Cardiac muscle cell (in vitro differentiated cells and primary cell): ENCODE measurements at places on chromosomes 13 and 19. TPM values are rescaled to one million over a fixed set of nuclear protein-coding genes. Genes with fewer than 3 reads are reported as not detected.

Gene LILRB2
- not detected in 2 replicates for total RNA-seq

Gene ZNF677
- 47.0 and 62.1 TPM in 2 replicates for total RNA-seq

Gene MIA
- total RNA-seq: not detected in 2 replicates

Gene RFXANK
- 88.8 and 117 TPM in 2 replicates for total RNA-seq

DNA sequence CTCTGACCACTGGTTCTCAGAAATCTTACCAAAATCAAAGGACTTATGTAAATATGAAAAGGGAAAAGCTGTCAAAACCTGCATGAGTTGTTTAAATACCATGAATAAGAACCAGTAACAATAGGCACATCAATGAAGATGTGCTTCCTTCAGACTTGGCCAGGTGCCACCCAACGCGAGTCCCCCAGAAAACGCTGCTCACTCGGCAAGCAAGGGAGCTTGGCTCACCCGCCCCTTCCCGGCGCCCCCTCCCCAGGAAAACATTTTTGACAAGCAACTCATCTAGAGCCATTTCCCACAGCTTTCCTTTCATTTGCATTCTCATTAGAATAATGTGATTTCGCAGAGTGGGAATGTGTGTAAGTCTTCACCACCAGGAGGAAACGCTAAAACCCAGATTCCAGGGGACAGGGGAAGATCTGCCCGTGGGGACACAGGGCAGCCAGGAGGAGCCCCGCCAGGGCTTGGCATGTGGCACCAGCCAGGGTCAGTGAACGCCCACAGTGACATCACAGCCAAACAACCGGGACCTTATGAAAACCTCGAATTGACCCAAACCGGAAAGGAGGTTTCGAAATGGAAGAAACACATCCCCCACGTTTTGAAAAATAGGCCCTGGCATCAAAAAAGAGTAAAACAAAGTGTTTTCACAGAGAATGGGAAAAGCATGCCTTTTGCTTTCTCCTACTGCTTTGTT lies 366.2 kb upstream of the TSHZ3 start:
- no peak overlapping the region for H3K27ac ChIP-seq
- H3K4me3 ChIP-seq: no peak overlapping the region
- DNase-seq: no peak
- H3K4me1 ChIP-seq: no peaks in the 10 kb centered on the region

DNA sequence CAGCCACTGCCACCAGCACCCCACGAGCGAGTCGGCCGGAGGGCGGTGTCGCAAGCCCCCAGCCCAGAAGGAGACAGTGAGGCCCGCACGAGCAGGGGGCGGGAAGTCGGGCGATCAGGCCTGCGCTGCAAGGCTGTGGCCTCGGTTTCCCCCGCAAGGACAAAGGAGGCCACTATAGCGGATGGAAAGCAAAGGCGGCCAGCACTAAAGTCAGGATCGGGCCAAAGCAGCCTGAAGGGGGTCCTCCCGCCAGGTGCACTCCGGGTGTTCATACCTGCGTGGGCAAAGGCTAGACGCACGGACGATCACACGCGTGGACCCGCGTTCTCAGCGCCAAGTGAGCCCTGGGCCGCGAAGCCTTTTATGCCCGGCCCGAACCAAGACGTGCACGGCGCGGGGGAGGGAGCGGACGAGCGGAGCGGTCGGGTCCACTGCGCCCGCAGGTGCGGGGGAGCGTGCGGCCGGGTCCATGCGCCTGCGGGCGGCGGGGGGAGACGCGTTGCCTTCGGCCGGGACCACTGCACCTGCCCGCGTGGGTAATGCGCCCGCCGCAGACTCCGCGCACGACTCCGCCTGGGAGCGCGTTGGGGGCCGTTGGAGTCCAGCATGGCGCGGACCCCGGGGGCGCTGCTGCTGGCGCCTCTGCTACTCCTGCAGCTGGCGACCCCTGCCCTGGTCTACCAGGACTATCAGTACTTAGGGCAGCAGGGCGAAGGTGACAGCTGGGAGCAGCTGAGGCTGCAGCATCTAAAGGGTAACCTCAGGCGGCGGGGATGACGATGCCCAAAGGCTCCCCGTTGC lies at the start of the genes PRDX2 and THSD8:
TSS of gene PRDX2 (minus strand) at position 335 of the 801 bp plus-strand sequence. CDS start 539 bp downstream, outside the sequence.
TSS of gene THSD8 (plus strand) at position 604 of the 801 bp plus-strand sequence. CDS start at position 607, 3 bp downstream.
- peaks cover 3% of the 10 kb centered on the region for H3K4me1 ChIP-seq
- H3K27me3 ChIP-seq: no peaks in the 10 kb centered on the region
- peak within 1 kb of the TSS; percentile 73 for H3K4me3 ChIP-seq
- peak within 1 kb of the TSS; percentile 67 for H3K27ac ChIP-seq

DNA sequence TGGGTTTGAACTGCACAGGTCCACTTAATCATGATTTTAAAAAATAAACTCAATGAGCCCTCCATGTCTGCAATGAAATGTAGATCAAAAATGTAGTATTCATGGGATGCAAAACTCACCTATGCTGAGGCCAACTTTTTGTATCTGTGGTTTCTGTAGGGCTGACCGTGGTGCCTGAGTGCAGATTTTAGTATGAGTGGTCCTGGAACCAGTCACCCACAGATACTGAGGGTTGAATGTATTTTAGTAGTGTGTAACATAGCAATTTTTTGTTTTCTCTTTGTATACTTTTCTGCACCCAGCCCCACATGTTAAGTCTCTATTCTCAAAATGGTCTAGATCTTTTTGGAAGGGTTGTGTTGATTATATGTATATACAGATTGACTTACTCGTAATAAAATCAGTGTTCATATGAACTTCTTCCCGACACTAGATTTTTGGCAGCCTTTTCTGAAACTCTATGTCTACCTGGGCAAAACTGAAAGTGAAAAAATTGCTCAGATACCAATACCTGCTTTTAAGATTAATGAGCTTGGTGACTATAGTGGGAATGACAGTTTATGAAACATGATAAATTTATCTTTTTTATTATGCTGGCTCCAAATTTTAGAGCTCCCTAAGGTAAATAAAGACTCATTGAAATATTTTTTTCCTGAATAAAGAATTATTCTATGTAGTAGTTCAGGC lies 51.6 kb downstream of the DNAJC15 start:
- H3K4me3 ChIP-seq: no peak overlapping the region
- H3K36me3 ChIP-seq: no peaks in the 10 kb centered on the region
- DNase-seq: no peak
- H3K4me1 ChIP-seq: peaks cover 31% of the 10 kb centered on the region
- H3K27ac ChIP-seq: no peak overlapping the region

GRCh38 chr13:20566468-20566897 lies 474 bp upstream of the IFT88 start:
- no peaks in the 10 kb centered on the region for H3K27me3 ChIP-seq
- H3K36me3 ChIP-seq: no peaks in the 10 kb centered on the region
- H3K4me1 ChIP-seq: peaks cover 10% of the 10 kb centered on the region
- DNase-seq: no peak
- H3K4me3 ChIP-seq: peak overlapping the region; percentile 71

DNA sequence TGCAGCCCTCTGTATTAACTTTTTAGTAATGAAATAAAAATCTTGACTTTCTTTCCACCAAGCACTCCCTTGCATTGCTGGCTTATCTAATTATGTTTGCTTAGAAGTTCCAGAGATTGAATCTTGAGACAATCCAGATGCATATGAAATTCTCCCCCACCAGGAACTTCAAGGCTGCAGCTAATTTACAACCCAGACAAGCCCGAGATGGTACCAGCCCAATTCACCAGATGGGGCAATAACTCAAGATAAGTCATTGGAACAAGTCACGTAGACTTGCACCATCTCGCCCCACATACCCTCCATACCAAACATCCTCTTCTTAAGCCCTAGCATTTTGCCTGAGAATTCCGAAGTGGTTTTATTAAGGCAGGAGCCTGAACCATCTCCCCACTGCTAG lies 29.0 kb downstream of the UTP14C start:
- no peaks in the 10 kb centered on the region for H3K27me3 ChIP-seq
- no peak overlapping the region for H3K4me3 ChIP-seq
- no peaks in the 10 kb centered on the region for H3K4me1 ChIP-seq
- no peaks in the 10 kb centered on the region for H3K36me3 ChIP-seq

DNA sequence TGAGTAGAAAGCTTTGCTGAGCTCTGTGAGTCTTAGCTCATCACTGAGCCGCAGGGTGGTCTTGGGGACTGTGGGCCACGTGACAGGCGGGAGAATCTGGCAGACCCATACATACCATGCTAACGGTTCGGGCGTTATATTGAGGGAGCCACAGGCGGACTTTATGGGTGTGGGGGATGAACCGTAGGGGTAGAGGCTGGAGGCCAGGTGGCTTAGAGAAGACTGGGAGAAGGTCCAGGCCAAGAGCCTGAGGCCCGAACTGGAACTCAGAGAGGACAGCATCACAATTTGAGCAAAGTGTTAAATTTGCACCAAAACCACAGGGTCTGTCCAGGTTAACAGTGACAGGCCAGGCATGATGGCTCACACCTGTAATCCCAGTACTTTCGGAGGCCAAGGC lies 15.3 kb upstream of the ATF5 start:
- H3K4me1 ChIP-seq: no peaks in the 10 kb centered on the region
- no peak overlapping the region for H3K4me3 ChIP-seq
- no peaks in the 10 kb centered on the region for H3K27me3 ChIP-seq
- peak overlapping the region; percentile 78 for H3K27ac ChIP-seq
- peaks cover 8% of the 10 kb centered on the region for H3K36me3 ChIP-seq

DNA sequence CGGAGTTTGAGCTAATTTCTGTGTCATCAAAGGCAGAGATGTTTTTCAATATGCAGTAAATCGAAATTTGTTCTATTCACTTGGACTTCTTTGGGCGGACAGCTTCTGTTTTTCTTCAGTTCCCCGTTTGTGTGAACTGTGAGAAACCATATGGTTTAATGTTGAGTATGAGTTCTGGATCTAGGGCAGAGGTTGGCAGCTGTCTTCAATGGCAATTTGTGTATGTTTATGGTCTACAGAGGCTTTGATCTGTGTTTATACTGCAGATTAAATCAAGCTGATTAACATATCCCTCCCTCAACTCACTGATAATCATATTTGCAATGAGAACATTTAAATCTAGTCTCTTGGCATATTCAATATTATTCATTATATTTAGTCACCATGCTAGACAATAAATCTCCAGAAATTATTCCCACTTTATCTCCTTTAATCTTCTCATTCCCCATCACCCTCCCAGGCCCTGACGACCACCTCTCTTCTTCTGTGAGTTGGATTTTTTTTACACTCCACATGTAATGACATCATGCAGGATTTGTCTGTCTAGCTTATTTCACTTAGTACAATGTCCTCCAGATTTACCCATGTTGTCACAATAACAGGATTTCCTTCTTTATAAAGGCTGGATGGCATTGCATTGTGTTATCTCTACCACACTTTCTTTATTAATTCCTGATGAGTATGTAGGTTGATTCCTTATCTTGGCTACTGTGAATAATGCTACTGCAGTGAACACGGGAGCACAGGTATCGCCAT lies 9.0 kb downstream of the ZNF331 start:
- no peak overlapping the region for H3K4me3 ChIP-seq
- H3K27me3 ChIP-seq: no peaks in the 10 kb centered on the region
- no peak for DNase-seq

DNA sequence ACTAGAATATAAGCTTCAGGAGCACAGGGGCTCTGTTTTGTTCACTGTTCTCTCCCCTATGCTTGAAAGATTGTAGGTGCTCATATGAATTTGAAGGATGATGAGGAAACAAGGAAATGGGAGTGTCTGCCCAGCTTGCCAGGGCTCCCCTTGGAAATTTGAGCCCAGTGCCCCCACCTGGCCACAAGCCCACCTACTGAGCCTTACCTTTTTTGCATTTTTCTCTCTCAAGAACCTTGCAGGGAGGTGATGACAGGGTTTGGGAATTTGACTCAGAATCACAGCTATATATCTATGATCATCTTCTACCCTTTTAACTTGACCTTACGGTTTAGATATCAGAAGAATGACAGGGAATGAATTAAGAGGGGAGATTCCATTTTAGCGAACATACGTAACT lies 33.8 kb downstream of the SERP2 start:
- H3K27ac ChIP-seq: no peak overlapping the region
- no peak overlapping the region for H3K4me3 ChIP-seq
- no peaks in the 10 kb centered on the region for H3K27me3 ChIP-seq
- H3K4me1 ChIP-seq: peaks cover 39% of the 10 kb centered on the region
- H3K36me3 ChIP-seq: no peaks in the 10 kb centered on the region
- DNase-seq: no peak

DNA sequence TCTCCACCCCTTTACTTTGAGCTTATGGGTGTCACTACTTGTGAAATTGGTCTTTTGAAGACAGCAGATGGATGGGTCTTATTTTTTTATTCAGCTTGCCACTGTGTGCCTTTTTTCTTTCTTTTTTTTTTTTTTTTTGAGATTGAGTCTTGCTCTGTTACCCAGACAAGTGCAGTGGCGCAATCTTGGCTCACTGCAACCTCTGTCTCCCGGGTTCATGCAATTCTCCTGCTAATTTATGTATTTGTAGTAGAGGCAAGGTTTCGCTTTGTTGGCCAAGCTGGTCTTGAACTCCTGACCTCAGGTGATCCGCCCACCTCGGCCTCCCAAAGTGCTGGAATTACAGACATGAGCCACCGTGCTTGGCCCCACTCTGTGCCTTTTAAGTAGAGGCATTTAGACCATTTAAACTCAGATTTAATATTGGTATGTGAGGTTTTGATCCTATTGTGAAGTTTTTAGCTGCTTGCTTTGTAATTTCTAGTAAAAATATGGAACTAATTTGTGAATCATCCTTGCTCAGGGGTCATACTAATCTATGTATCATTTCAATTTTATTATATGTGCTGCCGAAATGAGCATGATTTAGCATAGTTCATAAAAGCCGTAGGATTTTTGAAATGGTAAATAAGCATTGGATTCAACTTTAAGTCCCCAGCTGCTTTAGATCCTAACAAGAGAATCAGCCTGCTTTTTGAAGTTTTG lies 584.5 kb downstream of the SLITRK1 start:
- H3K4me1 ChIP-seq: no peaks in the 10 kb centered on the region
- no peaks in the 10 kb centered on the region for H3K36me3 ChIP-seq
- no peaks in the 10 kb centered on the region for H3K27me3 ChIP-seq

DNA sequence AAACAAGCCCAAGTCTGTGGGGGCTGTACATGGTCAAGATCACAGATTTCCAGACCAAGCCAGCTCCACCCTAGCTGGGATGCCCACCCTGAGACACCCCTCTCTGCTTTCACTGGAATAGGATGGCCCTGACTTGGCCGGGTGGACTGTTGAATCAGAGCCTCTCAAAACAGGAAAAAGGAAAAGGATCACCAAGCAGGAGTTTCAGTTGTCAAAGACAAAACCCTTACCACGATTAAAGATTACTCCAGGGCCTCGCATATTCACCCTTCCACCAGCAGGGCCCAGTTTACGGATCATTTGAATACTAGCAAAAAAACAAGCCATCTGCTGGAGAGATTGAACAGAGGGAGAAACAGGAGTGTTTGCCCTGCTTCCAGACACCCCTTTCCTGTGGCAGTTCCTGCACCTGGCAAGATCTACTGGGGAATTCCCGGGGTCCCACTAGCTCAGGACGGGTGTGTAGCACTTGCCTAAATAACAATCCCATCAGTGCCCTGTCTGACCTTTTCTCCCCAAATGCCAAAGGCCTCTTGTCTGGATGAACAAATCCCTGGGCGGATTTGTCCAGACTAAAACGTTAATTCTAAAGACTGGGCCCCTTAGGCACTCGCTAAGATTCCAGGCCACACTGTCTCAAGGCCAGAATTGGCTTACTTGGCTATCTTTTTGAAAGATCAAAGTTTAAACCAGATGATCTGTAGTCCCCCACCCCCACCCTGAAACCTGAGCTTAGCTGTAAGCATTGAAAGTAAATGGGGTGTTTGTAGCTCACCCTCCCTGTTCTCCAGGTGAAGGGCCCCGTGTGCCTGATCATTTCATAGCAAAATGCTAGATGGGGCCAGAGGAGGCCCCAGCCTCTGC lies 38.4 kb downstream of the ACTN4 start:
- no peaks in the 10 kb centered on the region for H3K27me3 ChIP-seq
- H3K27ac ChIP-seq: peak overlapping the region; percentile 96
